ENCODE measurements at places on chromosomes 2 and 18.

- peak; percentile 99 for DNase-seq
These were observed 23.7 kb downstream of the FAM178B start for GRCh38 chr2:96962567-96963203.

DNA sequence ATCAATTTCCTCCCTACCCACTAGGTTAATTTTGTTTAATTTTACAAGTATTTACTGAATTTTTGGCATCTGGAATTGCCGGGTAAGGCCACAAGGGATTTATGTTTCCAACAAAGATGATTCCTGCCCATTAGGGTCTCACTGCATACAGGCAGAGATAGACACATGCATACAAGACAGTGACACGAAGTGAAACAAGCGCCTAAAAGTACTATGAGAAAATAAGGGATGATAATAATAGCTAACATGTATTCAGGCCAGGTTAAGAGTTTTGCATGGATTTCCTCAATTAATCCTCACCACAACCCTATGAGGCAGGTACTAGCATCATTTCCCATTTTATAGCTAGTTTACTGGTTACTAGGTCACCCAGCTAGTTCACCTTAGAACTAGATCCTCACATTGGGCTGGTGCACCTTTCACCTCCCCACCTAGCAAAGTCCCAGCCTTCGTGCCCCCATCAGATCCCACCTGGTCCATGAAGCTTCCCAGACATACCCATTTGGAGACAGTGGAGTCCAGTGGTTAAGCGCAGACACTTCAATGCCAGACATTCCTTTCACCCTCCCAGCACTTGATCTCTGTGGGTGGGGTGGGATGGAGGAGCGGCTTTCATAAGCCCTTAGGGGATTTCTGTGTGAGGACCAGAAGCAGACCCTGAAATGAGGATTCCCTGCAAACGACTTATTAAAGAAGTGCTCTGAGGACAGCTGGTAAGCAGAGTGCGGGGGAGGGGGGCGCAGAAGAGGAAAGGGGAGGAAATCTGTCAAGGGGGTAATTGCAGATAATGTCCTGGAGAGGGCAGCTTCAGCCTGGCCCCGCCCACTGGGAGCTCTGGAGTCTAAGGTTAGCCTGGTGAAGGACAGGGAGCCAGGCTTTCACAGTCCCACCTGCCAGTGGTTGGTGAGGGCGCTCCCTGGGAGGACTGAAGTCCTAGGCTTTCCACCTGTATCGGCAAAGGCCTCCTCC, 5.8 kb upstream of the DGUOK start:
- peak; percentile 36 for DNase-seq

GRCh38 chr2:240397542-240397916, 37.9 kb upstream of the GPC1 start:
- no peak for DNase-seq

DNA sequence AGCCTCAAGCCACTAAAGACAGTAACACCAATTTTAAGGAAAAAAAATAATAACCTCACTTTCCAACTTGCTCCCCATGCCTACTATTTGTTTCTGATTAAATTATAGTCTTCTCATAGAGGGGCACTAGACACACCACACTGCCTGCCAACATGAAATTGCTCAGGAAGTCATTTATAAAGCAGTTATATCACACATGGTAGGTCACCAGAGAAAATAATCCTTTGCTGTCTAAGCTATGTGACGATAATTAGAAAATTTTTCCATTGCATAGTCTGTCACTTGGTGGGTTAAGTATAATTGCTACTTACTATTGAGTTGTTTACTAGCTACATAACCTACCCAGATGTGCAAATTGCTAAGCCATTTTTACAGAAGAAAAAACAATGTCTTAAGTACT, 85.2 kb downstream of the INO80D start:
- no peak for DNase-seq

DNA sequence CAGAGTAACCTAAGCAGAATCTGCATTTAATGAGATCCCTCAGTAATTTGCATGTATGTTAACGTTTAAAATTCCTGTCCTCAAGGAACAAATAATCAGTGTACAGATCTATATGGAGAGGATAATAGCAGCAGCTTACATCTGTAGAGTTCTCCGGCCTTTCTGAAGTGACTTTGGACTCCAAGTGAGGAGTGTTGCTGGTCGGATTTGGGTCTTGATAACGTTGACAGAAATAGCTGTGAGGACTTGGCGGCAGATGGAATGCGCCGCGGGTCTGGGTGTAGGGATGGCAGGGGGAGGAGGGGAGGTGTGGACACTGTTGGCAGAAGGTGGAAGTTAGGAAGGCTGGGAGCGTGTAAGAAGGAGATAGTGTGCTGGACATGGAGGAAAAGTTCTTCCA, 170.9 kb upstream of the GATA6 start:
- DNase-seq, result no peak

GRCh38 chr2:18980786-18981430, 377.5 kb downstream of the OSR1 start:
- DNase-seq, result no peak

DNA sequence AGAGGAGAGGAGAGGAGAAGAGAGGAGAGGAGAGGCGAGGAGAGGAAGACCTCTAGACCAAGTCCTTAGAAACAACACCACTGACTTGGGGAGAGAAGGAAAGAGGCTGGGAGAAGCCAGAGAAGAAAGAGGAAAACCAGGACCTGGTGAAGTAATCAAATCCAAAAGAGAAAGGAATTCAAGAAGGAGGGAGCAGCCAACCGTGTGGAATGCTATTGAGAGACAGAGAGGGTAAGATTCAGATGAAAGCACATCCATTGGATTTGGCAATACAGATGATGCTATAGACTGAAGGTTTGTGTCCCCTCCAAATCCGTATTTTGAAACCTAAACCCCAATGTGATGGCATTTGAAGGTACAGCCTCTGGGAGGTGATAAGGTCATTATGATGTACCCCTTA, 50.7 kb downstream of the GALNT14 start:
- DNase-seq, result no peak

GRCh38 chr18:13461469-13461868, 242.9 kb downstream of the LDLRAD4 start:
- DNase-seq, result peak; percentile 7

- DNase-seq, result no peak
These were observed 110.9 kb downstream of the RNF144A start for GRCh38 chr2:7027956-7028655.

GRCh38 chr18:2976218-2977132, 36.5 kb downstream of the LPIN2 start:
- DNase-seq, result no peak

GRCh38 chr2:36701918-36702317, 5.4 kb downstream of the VIT start:
- DNase-seq, result no peak

GRCh38 chr2:196952936-196953335, 26.4 kb upstream of the PGAP1 start:
- DNase-seq, result no peak

DNA sequence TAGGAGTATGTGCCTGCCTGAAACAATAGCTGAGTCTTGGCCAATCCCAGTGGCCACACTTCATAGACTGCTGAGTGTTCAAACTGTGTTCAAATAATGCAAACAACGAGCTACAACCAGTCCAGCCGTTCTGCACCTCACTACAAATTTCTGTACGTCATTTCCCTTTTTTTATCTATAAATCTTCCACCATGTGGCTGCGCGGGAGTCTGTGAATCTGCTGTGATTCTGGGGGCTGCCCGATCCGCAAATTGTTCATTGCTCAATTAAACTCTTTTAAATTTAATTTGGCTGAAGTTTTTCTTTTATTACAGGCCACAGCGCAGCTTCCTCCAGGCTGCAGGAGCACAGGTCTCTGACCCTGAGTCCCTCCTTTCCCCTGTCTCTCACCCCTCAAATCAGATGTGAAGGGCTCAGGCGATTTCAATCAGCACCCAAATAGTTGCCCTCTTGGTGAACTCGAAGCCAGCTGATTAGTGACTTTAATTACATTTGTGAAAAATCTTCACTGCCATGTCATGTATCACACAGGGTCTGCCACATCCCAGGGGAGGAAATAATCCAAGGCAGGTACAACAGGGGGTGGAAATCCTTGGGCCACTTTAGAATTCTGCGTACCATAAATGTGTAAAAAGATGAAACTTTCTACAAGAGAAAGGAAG, 145.6 kb downstream of the NDUFA10 start:
- no peak for DNase-seq

- no peak for DNase-seq
These were observed 80.4 kb upstream of the WDR75 start for GRCh38 chr2:189360861-189361260.

DNA sequence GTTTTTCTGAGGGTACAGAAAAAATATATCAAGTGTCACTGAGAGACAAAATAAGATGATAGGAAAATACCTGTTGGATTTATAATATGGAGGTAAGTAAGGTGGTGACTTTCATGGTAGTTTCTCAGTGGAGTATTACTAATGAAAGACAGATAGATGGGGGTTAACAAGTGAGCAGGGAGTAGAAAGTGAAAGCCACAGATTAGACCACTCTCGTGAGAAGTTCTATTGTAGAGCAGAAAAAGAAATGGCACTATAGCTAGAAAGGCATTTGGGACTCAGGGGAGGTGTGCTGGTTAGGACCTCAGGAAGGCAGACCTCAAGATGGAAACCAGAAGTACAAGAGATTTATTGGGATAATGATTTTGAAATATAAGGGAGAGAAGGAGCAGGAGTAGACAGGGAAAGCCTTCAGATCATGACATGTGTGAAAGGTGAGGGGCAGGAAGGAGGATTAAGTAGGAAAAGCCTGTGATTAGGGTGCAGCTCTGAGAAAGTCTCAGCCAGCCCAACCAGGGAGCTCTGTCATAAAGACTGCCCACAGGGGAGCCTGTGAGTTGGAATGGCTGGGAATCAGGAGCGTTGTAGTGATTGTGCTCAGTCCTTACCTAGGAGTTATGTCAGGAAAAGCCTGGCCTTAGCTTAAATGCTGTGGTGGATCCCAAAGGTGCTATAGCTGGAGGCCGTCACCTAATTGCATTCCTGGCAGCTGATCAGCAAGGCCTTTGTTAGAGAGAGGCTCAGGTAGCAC, 198.1 kb downstream of the IKZF2 start:
- DNase-seq, result no peak

- DNase-seq, result peak; percentile 21
These were observed 614.6 kb upstream of the SOX11 start for GRCh38 chr2:5077479-5078089.

DNA sequence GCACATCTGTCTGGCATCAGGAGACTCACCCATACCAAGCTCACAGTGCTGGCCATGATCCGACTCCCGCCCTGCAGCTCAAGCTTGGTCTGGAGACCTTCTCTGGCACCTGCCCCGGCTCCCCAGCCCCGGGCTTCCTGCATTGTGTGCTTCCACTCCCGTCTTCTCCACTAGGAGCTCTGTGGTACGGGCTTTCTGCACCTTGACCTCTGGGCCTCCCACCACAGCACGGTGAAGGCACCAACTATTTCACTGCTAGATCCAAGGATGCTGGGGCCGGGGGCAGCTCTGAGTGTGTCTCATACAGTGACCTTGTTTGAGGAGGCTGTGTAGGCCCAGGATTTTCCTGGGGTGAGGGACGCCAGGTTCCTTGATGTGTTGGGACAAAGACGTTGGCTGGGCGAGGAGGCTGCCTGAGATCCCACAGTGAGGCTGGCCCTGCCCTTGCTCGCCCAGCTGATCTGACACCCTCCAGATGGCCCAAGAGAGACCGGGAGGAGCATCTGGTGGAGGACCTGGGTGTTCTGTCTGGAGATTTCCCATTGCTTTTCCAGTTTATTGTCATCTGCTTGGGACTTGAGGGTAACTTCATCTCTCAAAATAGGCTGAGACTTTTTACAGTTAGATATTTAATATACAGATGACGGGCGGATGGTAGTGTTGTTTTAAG, 64.0 kb downstream of the HPCAL1 start:
- no peak for DNase-seq

GRCh38 chr2:74603282-74604000, 44.7 kb downstream of the M1AP start:
- DNase-seq, result no peak

- no peak for DNase-seq
These were observed 613.7 kb upstream of the ACVR2A start for GRCh38 chr2:147231081-147231480.

GRCh38 chr2:46148369-46148736, 148.9 kb upstream of the EPAS1 start:
- DNase-seq, result no peak

DNA sequence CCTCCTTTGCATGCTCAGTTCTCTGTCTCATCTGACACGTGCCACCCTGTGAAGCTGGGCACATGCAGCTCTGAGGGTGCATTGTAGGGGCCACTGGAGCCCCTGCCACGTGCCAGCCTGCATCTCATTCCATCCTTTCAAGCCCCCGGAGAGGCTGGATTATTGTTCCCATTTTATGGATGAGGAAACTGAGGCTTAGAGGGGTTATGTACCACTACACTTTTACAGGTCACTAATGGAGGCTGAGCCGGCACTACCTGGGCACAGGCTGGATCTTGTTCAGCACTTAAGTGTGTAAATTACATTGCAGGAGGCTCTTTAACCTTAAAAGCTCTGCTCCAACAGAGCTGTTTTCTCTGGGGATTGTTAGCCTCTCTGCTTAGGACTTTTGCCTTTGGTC, 47.5 kb downstream of the KCNIP3 start:
- no peak for DNase-seq

All from SW480 (cell line).